ENCODE measurements at places on chromosomes 11 and 22. TPM values are rescaled to one million over a fixed set of nuclear protein-coding genes. Genes with fewer than 3 reads are reported as not detected.

- no peak overlapping the region for H3K27ac ChIP-seq
- no peaks in the 10 kb centered on the region for H3K36me3 ChIP-seq
- no peak overlapping the region for H3K4me3 ChIP-seq
- no peaks in the 10 kb centered on the region for H3K4me1 ChIP-seq
- no peak for DNase-seq
These were observed 152.0 kb upstream of the TENM4 start for GRCh38 chr11:79592824-79593223.

GRK3 gene
- 49.1 TPM for total RNA-seq

NAALAD2 gene
- total RNA-seq: 0.98 TPM

TMA7B gene
- total RNA-seq: not detected

GRCh38 chr11:94183251-94183885 lies 54.7 kb downstream of the PANX1 start:
- DNase-seq: no peak
- no peaks in the 10 kb centered on the region for H3K4me1 ChIP-seq
- no peak overlapping the region for H3K4me3 ChIP-seq
- no peaks in the 10 kb centered on the region for H3K27me3 ChIP-seq

GRCh38 chr11:73286240-73286810 lies 14.2 kb downstream of the P2RY6 start:
- DNase-seq: no peak
- no peaks in the 10 kb centered on the region for H3K36me3 ChIP-seq
- no peaks in the 10 kb centered on the region for H3K4me1 ChIP-seq
- H3K27ac ChIP-seq: no peak overlapping the region
- H3K27me3 ChIP-seq: no peaks in the 10 kb centered on the region

- DNase-seq: no peak
- H3K27me3 ChIP-seq: no peaks in the 10 kb centered on the region
- no peaks in the 10 kb centered on the region for H3K36me3 ChIP-seq
- H3K4me3 ChIP-seq: no peak overlapping the region
- H3K4me1 ChIP-seq: no peaks in the 10 kb centered on the region
- H3K27ac ChIP-seq: no peak overlapping the region
These were observed 425.9 kb downstream of the TMEM135 start for GRCh38 chr11:87463486-87464102.

KAT5 gene
- total RNA-seq: 50.1 TPM

OR56A1 gene
- total RNA-seq: not detected

GSTT2B gene
- total RNA-seq: 4.3 TPM

FJX1 gene
- 8.3 TPM for total RNA-seq

PNPLA5 gene
- not detected for total RNA-seq

GRCh38 chr11:64305691-64306562 lies 603 bp downstream of the ESRRA start:
- DNase-seq: no peak
- peak overlapping the region; percentile 75 for H3K4me3 ChIP-seq
- H3K27ac ChIP-seq: peak overlapping the region; percentile 89
- H3K27me3 ChIP-seq: no peaks in the 10 kb centered on the region

ANO9 gene
- 0.32 TPM for total RNA-seq

DNA sequence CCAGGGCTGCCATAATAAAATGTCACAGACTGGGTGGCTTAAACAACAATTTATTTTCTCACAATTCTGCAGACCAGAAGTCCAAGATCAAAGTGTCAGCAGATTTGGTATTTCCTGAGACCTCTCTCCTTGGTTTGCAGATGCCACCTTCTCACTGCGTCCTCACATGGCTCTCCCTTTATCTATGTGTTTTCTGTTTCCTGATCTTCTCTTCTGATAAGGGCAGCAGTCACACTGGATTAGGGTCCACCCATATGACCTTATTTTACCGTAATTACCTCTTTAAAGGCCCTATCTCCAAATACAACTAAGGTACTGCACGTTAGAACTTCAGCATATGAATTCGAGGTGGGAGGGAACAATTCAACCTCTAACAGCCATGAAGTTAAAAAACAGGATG lies 238.9 kb upstream of the API5 start:
- DNase-seq: no peak
- no peak overlapping the region for H3K27ac ChIP-seq
- H3K27me3 ChIP-seq: no peaks in the 10 kb centered on the region
- no peaks in the 10 kb centered on the region for H3K4me1 ChIP-seq
- no peaks in the 10 kb centered on the region for H3K36me3 ChIP-seq
- H3K4me3 ChIP-seq: no peak overlapping the region

- no peaks in the 10 kb centered on the region for H3K36me3 ChIP-seq
- no peak for DNase-seq
- H3K4me1 ChIP-seq: no peaks in the 10 kb centered on the region
- H3K4me3 ChIP-seq: no peak overlapping the region
These were observed 30.6 kb downstream of the EXPH5 start for GRCh38 chr11:108562746-108563581.

DNA sequence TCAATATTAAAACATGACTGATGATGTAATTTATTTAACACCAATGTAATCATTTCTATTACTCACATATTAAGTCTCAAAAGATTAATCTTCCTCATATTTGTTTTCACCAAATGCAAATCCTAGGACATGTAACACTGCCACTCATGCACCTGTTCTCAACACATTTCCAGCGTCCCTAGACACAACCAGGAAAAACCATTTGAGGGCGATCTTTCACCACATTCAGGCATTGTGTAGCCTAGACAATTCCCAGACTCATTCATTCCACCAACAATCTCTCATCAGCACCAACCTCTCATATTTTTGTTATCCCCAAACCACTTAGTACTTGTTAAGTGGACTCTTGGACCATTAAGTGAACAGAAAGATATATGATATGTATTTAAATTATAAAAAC lies 66.1 kb downstream of the SLC36A4 start:
- H3K4me3 ChIP-seq: no peak overlapping the region
- DNase-seq: no peak
- H3K27me3 ChIP-seq: no peaks in the 10 kb centered on the region
- no peaks in the 10 kb centered on the region for H3K4me1 ChIP-seq
- no peak overlapping the region for H3K27ac ChIP-seq

DNA sequence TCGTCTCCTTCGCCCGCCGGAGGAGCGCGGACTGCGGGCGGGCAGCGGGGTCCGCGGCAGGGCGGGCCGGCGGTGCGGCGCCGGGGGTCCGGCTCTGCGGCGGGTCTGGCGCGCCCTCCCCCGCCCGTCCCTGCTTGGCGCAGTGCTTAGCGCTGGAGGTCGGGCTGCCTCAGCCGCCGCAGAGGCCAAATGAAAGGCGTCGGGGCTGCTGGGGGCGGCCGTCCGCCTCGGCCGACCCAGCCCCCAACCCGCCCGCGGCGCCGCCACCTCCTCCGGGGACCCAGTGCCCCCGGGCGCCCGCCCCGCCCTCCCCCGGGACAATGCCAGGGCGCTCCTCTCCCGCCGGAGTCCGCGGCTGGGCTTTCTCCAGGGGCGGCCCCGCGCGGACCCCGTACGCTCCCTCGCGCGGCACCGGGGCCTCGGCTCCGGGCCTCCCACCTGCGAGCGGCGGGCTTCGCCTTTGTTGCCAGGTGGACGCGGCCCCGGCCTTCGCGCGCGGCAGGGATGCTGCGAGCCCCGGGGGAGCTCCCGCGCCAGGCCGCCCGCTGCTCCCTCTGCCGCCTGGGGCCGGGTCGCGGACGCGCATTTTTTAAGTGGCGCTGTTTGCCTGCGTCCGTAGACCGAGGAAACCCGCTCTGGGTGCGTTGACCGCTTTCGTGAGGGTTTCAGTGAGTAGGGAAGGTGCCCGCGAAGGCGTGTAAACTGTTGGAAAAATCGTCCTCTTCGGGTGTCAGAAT lies 583 bp downstream of the APLP2 start:
- H3K36me3 ChIP-seq: no peaks in the 10 kb centered on the region
- DNase-seq: peak; percentile 57
- peak overlapping the region; percentile 96 for H3K27ac ChIP-seq
- peak overlapping the region; percentile 82 for H3K4me3 ChIP-seq

GRCh38 chr22:39707816-39708215 lies 137.3 kb downstream of the CACNA1I start:
- H3K27ac ChIP-seq: no peak overlapping the region
- DNase-seq: no peak
- no peaks in the 10 kb centered on the region for H3K27me3 ChIP-seq
- no peak overlapping the region for H3K4me3 ChIP-seq

GRCh38 chr11:10204021-10204420 lies 90.0 kb downstream of the SBF2 start:
- H3K27ac ChIP-seq: no peak overlapping the region
- H3K27me3 ChIP-seq: no peaks in the 10 kb centered on the region
- no peaks in the 10 kb centered on the region for H3K4me1 ChIP-seq
- DNase-seq: no peak
- H3K36me3 ChIP-seq: no peaks in the 10 kb centered on the region

FIBIN gene
- total RNA-seq: 41.6 TPM

GRCh38 chr11:88292171-88292843 lies 45.2 kb downstream of the CTSC start:
- no peak overlapping the region for H3K4me3 ChIP-seq
- no peaks in the 10 kb centered on the region for H3K4me1 ChIP-seq
- H3K36me3 ChIP-seq: no peaks in the 10 kb centered on the region
- no peak overlapping the region for H3K27ac ChIP-seq

DNA sequence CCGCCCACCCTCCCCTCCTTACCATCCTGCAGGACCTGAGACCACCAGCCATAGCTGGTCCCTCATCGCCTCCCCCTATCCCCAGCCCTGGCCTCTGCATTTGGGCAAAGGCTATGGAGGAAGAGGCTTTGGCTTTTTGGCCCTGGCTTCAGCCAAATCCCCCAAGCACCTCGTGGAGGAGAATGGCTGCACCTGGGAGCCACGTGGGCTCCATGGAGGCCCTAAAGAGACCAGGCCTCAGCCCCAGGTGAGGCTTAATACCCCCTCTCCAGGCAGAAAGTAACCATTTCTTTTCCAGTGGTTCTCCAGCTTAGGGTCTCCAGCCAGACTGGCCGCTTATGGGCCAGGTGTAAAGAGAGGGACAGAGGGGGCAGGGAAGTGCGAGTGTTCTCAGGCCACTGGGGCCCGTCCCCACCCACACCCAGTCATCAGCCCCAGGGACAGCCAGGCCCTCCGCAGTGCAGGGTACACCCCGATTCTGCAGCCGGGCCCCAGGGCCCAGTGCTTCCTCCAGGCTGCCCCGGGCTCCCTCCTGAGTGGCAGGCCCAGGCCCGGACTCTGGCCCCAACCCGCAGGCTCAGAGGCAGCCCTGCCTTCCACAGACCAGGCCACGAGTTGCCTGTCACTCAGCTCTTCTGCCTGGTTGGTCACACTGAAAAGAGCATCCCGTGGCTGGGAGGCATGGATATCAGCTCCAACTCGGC lies 26.4 kb downstream of the CDKN1C start:
- no peak for DNase-seq
- no peak overlapping the region for H3K27ac ChIP-seq
- peaks cover 8% of the 10 kb centered on the region for H3K27me3 ChIP-seq
- H3K36me3 ChIP-seq: no peaks in the 10 kb centered on the region

GRCh38 chr22:23063539-23064380 lies 6.6 kb upstream of the GNAZ start:
- H3K27ac ChIP-seq: no peak overlapping the region
- H3K36me3 ChIP-seq: no peaks in the 10 kb centered on the region

DNA sequence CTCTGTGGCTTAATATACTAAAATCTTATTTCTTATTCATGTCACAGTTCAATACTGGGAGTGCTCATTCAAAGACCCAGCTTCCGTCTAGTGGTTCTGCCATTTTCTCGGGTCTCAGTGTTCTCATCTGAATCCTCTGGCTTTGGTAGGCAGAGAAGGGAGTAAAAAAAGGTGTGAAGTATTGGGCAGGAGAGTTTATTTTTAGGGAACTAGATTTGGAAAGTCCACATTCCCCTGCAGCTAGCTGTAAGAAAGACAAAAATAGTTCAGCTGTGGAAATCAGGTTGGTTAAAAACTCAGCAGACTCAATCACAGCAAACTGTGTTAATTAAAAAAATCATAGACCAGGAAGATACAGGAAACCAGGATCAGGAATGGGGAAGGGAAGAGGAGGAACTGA lies 4.1 kb upstream of the LYVE1 start:
- no peaks in the 10 kb centered on the region for H3K4me1 ChIP-seq
- no peaks in the 10 kb centered on the region for H3K36me3 ChIP-seq
- H3K27ac ChIP-seq: no peak overlapping the region
- no peaks in the 10 kb centered on the region for H3K27me3 ChIP-seq
- DNase-seq: no peak

OR5A1 gene
- total RNA-seq: not detected

GRCh38 chr22:28207281-28208030 lies 288.4 kb upstream of the PITPNB start:
- no peaks in the 10 kb centered on the region for H3K27me3 ChIP-seq
- no peak overlapping the region for H3K4me3 ChIP-seq
- H3K4me1 ChIP-seq: no peaks in the 10 kb centered on the region
- H3K36me3 ChIP-seq: no peaks in the 10 kb centered on the region

- H3K4me1 ChIP-seq: no peaks in the 10 kb centered on the region
- H3K36me3 ChIP-seq: no peaks in the 10 kb centered on the region
- H3K4me3 ChIP-seq: no peak overlapping the region
- no peak for DNase-seq
These were observed 553.6 kb downstream of the NTM start for GRCh38 chr11:131924001-131924400.

WNT7B gene
- total RNA-seq: 2.2 TPM

DNA sequence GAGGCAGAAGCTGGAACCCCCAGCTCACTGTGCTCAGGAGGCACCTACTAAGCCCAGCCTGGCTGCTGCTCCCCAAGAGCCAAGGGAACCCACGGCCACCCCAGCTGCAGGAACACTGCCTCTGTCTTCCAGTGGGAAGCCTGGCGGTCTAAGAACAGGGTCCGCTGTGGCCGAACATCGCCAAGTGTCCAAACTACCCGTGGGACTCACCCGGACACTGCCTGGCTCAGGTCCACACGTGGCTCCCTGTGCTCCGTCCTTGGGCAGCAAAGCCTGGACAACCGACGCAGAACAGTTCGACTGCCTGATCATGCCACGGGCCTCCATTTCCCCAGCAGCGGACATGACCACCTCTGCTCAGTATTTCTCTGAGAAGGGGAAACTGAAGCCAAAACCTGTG lies 747.0 kb downstream of the BRD1 start:
- H3K36me3 ChIP-seq: no peaks in the 10 kb centered on the region
- no peaks in the 10 kb centered on the region for H3K27me3 ChIP-seq
- H3K4me3 ChIP-seq: no peak overlapping the region

GRCh38 chr11:68694431-68695297 lies 10.3 kb downstream of the GAL start:
- H3K27me3 ChIP-seq: no peaks in the 10 kb centered on the region
- H3K4me1 ChIP-seq: no peaks in the 10 kb centered on the region
- no peak overlapping the region for H3K4me3 ChIP-seq
- H3K27ac ChIP-seq: no peak overlapping the region
- no peak for DNase-seq
